ENCODE measurements at places on chromosomes 3 and 15.

DNA sequence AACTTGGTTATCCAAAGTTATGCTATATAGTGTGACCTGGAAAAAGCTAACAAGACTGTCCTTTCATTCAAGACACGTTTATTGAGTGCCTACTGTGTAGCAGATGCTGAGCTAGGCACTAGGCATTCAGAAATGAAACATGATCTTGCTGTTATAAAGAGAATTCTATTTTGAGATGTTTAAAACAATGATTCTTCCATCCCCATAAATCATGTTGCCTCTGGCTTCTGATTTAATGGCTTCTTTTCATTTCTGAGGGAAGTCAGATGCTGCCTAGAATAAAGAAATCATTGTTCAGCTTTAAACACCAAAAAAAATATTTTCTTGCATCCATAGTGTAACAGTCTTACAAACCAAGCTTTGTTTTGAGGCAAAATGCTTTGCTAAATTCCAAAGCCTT lies 620.9 kb upstream of the UBE2E2 start:
- DNase-seq: no peak

GRCh38 chr3:105722943-105723556 lies 145.8 kb downstream of the CBLB start:
- no peak for DNase-seq

DNA sequence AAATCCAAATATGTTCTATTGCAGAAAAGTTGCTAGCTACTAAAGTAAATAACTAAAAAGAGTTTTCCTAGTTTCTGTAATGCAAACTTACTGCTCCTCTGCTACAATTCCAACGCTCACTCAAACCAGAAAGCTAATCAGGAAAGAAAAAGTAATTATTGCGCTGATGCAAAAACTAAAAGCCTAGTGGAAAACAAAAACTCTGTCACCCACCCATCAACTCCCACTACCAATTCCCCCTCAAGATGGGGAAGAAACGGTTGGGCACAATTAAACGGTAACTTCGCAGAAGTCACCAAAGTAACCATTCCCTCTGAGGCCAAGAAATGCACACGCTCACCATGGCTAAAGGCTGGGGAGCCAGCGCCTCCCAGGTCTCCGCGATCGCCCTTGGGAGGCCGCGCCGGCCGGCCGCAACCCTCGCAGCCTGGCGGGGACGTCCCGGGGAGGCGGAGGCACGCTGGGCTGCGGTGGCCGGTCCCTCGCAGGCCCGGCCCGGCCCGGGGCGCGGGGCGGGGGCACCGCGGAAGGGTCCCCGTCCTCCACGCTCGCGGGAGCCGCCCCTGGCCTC lies 684 bp downstream of the SLTM start:
- no peak for DNase-seq

GRCh38 chr3:136602818-136603217 lies 149.4 kb downstream of the STAG1 start:
- DNase-seq: no peak

DNA sequence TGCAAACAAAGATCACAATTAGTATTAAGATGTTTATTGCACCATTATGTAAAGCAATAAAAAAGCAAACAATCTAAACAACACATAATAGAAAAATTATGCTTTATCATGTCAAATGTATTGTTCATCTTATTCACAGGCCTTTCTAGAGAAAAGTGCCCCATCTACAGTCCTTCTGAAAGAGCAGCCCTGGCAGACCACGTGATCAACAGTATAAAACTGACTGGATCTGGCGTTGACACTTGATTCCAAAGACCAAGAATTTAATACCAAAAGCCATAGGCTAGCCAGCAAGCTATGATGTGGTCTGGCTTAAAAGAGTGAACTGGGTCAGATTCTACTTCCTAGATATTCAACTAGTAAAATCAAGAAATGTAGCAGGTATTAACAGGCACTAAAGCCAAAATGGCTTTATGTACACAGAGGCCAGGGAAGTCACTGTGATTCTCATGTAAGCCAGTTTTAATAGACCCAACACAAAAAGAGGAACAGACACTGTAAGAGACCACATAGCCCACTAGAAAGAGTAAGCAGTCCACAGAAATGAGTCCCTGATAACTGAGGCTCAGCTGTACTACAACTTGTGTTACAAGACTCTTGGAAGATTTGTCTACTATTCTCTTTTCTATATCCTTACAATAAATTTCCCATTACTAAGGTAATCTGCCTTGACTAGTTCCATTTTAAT lies 32.5 kb downstream of the DMXL2 start:
- no peak for DNase-seq

GRCh38 chr3:139555249-139555648 lies 15.7 kb upstream of the RBP1 start:
- DNase-seq: no peak

DNA sequence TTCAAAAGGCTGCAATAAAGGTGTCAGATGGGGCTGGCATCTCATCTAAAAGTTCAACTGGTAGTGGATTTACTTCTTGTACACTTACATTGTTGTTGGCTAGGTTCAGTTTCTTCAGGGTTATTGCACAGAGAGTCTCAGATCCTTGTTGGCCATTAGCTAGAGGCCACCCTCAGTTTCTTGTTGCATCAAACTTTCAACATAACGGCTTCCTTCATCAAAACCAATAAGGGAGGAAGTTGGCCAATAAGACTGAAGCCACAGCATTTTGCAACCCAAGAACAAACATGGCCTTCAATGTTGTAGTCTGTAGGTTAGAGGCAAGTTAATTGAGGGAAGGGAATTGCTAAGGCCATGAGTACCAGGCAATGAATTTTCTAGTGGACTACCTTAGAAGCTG lies 218.0 kb downstream of the ZBBX start:
- DNase-seq: no peak

GRCh38 chr3:130738241-130738640 lies 8.4 kb downstream of the PIK3R4 start:
- DNase-seq: no peak

DNA sequence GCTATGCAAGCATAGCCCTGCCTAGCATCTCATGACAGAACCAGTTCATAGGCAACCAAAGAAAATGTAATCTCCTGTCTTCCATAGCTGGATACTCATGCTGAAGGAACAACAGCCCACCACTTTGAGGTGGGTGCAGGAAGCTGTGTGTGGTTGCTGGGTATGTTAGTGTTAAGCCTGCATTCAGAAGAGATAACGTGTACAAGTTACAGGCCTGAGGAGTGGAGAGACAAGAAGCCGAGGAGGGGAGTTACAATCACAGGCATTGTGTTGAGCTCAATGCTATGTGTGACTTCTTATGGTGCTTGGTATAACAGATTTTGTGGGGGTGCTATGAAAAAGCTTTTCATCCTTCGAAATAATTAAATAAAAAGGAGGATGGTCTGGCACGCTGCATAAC lies 42.8 kb upstream of the SECISBP2L start:
- no peak for DNase-seq

DNA sequence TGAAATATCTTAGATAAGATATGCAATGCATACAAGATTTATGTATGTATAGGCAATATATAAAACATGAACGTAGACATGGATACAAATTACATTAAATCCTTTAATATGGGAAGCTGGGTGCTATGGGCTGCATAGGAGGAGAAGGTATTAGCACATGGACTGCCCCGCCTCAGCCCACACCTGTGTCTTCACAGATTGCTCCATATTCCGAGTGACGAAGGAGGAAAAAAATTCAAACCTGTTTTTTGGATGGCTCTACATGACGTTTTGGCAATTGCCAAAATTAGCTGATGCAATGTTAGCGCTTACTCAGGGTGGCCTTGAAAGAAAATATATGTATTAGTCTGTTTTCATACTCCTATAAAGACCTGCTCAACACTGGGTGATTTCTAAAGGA lies 223.4 kb upstream of the SLCO3A1 start:
- DNase-seq: no peak

DNA sequence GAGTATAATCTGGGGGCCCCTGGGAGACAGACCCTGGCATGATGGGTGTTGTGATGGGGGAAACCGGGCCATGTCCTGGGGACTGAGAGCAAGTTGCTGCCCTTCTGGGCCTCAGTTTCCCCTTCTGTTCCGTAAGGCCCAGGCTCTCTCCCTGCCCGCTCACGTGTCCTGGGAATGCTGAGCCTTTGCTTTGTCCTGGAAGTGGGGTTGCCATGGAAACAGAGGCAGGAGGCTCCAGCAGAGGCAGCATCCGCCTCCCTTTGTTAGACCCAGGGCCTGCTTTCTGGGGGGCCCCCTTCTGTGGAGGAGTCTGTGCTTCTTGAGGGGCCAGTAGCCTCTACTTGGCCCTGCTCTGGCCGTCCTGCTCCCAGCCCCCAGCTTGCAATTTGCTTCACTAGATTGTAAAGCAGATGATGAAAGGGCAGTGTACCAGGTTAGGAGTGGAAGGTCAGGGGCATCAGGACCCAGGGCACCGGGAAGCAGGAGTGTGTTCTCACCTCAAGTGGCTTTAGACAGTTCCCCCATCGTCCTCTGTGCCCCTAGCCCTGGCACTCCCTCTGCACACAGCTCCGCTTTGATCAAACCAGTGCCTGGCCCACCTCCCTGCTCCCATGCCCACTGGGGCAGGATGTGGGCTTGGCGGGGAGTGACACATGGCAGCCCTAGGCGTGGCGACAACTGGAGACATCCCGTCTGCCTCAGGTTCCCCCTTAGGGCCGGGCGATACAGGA lies 105.6 kb downstream of the FBLN2 start:
- no peak for DNase-seq

DNA sequence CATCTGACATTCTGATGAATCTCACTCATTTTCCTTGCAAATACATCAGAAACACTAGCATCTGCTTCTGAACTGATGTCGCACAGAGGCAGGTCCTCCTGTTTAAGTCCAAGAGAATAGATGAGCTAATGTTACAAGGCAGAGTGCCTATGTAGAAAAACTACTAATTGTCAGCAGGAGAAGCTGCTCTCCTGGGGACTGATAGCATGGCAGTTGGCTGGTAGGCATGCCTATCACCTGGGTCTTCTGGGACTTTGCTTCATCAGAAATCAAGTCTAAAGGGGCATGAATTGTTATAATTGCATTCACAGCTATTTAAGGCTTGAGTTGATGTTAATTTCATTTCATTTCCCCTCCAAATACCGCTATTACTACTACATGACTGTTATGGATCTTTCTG lies 457.2 kb downstream of the RAP2B start:
- DNase-seq: no peak

DNA sequence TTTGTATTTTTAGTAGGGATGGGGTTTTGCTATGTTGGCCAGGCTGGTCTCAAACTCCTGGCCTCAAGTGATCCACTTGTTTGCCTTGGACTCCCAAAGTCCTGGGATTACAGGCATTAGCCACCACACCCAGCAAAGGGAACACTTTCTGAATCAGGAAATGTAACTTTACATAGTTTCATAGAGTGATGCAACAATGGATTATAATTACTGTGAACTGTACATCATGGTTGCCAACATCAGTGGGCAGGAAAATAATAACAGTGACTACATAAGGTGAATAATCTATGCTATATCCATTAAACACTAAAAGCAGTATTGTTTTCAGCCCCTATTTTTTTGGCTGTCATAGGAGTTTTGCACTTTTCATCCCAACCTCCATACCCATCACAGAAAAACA lies 5.0 kb upstream of the KPNA1 start:
- no peak for DNase-seq

- no peak for DNase-seq
These were observed 38.6 kb downstream of the ADAMTS9 start for GRCh38 chr3:64648927-64649906.

DNA sequence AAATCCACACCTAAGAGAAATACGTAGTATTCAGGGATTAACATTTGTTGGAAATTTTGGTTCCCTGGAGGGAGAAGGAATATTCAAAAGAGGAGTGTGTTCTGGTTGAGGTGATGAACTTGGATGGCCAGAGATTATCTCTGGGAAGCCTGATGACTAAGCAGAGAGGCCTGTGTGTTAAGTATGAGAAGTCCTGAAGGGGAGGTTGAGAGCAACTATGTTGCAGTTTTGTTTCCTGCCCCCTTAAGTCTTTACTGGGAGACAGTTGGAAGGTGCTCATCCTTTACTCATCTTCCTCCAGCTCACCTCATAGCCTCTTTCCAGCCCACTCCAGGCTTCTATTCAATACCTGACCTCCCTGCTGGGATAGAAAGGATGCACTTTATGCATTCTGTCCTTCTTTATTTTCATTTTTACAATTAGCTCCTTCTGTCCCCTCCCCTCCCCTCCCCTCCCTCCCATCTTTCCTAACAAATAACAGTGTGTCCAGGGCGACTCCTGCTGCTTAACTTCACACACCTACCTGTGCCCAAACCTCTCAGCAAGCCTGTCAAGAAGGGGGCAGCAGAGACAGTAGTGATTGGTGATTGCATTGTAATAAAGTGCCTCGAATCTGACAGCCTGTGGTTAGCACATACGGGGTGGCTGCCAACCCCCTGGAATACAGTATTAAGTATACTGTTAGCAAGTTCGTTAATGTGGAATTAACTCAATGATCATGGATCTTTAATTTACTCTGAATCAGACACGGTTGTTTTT lies 11.9 kb downstream of the RAP2B start:
- no peak for DNase-seq

DNA sequence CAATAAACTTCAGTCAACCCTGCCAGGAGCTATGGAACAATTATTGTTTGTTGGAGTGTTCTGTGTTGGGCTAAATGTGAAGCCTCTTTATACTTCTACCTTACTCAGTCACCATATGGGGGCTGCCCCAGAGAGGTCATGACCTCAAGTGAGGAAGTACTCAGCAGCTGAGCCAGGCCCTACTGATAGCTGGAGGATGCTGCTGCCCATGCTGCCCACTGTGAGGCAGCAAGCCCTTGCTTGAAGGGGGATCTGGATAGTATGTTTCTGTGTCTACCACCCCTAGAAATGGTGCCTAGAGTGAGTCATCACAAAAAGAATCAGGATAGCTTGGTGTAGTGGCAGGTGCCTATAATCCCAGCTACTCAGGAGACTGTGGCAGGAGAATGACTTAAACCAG lies 4.5 kb upstream of the RPL24 start:
- no peak for DNase-seq

DNA sequence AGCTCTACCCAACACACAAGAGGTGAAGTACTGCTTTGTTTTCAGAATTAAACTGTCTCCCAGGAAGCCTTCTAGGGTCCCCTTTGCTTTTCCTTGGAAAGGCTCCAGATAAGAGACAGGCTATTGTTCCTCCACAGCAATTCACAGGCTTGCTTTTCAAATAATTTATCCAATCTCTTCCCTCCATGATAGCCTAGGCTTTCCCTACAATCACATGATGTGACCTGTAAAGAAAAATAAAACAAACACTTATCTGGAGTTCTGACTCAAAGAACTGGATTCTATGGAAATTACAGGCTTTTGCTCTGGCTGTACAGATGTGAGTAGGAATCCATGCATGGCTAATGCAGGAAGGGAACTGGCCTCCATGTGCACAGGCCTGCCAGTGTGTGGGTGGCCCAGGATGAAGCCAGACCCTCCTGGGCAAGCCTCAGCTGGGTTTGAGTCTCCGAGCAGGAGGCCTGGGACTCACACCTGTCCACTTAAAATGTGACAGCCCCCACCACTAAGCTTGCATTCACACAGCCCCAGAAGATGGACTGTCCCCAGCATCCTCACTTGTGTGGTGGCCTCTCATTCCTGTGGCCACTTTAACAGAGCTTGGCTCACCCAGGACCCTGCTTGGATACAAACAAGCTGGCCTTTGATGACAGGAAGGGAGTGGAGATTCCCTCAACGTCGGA lies 75.8 kb upstream of the LEKR1 start:
- no peak for DNase-seq
